Immature natural killer cell (primary cell): ENCODE measurements at places on chromosomes 2 and 18. TPM values are rescaled to one million over a fixed set of nuclear protein-coding genes. Genes with fewer than 3 reads are reported as not detected.

GRB14 gene
- 0.91 TPM for polyA plus RNA-seq

DNA sequence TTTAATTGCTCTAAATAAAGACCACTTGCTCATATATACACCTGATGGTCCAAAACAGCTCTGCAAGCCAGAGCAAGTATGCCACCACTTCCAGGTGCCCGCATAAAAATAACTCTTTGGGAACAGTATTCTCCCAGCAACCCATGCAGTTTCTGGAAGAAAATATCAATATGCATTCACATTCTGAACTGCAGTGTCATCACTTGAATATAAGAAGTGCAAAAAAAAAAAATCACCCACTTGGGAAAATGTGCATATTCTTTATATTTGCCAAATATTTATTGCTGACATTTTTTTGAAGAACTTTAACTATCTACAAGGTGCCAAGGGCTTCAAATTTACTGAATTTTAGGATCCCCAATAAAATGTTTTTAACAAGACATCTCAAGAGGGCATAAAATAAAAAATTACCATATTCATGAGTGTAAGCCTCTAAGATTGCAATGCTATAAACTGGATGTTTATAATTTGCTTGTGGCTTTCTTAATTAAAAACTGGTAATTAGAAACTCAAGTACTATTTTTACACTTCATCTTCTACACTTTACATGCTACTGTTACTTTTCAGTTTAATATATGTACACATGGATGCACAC is 360.6 kb upstream of the HNRNPA3 start:
- no peak for DNase-seq

- DNase-seq, result no peak
Observed at GRCh38 chr2:201404699-201405280, 46.5 kb downstream of the TRAK2 start.

- DNase-seq, result no peak
Observed at GRCh38 chr2:71807581-71808451, 339.8 kb downstream of the CYP26B1 start.

DNA sequence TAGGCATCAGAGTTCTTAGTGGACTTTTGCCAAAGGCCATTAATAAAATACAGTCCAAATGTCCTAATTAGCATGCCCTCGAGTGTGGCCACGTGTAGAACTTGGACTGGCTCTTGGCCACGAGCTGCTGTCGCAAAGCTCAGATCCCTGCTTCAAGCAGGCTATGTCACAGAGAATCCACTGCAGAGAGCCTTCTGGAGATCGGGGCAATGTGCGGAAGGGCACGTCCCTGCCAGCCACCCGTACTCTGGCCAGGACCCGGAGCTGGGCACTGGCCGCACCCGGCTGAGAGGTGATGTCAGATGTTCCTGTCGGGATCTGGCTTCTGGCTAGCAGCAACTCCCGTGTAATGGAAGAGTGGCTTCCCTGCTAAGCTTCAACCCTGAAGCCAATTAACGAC is 432.7 kb upstream of the ID2 start:
- DNase-seq, result no peak
